RCC 7860 (cell line): ENCODE measurements at places on chromosomes 16 and 17.

DNA sequence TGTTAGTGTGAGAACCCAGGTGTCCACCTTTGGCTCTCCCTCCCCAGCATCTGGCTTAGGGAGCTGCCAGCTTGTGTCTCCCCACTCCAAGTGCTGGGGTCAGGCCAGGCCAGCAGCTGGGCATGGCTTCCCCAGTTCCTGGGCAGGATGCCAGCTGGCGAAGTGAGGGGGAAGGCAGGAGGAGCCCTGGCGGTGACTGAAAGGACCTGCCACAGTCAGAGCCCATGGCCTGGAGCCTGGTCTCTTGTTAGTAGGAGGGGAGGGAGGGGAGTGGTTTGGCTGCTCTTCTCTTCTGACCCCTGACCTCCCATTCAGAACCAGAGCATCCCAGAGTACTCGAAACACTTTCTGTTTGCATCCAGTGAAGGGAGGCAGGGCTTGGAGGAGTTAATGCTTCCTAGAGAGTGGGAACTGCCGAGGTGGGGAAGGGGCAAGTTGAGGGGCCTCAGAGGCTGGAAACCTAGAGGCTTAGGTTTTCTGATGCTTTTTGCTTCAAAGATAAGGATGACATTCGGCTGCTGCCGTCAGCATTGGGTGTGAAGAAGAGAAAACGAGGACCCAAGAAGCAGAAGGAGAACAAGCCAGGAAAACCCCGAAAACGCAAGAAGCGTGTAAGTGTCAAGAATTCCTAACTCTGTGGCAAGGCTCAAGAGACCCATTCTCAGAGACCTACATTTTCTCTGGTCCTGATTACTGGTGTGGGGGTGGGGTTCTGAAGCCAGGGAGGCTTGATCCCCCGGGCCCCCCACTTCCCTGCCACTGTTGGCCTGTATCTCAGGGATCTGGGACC is 772 bp downstream of the CHD3 start:
- DNase-seq, result peak; percentile 79

GRCh38 chr17:80365983-80366382 is 49.0 kb upstream of the ENDOV start:
- no peak for DNase-seq

- DNase-seq, result peak; percentile 41
Measured at GRCh38 chr16:1379304-1380076, 27.8 kb downstream of the GNPTG start.

GRCh38 chr16:2003827-2004641 is 5.6 kb downstream of the ZNF598 start:
- DNase-seq, result peak; percentile 72

GRCh38 chr16:31767267-31767666 is 106.3 kb upstream of the ZNF267 start:
- no peak for DNase-seq

GRCh38 chr16:73878611-73879010 is 418.0 kb upstream of the PSMD7 start:
- DNase-seq, result peak; percentile 62

DNA sequence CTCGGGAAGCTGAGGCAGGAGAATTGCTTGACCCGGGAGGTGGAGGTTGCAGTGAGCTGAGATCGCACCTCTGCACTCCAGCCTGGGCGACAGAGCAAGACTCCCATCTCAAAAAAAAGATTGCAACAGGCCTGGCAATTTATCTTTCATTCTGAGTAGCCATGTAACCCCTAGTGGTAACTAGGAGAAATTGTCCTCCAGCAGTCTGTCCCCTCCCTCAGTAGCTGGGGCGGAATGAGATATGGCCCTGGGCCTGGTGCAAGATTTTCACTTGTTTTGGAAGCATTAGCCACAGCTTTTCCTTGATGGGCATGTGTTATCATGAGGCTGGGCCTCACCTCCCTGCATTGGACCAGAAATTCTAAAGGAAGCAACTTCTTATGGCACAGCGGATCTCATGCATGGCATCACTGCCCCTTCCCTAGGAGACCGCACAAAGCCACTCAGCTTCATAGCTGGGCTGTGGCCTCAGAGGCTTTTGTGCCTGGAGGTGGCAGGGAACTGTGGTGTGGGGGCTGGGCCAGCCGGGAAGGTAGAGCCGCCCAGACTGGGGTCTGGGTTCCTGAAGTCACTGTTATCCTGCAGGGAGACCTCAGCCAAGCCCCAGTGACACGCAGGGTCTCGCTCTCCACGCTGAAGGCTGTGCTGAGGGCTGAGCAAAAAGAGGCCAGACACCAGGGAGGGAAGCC is 13.4 kb downstream of the NATD1 start:
- peak; percentile 13 for DNase-seq

DNA sequence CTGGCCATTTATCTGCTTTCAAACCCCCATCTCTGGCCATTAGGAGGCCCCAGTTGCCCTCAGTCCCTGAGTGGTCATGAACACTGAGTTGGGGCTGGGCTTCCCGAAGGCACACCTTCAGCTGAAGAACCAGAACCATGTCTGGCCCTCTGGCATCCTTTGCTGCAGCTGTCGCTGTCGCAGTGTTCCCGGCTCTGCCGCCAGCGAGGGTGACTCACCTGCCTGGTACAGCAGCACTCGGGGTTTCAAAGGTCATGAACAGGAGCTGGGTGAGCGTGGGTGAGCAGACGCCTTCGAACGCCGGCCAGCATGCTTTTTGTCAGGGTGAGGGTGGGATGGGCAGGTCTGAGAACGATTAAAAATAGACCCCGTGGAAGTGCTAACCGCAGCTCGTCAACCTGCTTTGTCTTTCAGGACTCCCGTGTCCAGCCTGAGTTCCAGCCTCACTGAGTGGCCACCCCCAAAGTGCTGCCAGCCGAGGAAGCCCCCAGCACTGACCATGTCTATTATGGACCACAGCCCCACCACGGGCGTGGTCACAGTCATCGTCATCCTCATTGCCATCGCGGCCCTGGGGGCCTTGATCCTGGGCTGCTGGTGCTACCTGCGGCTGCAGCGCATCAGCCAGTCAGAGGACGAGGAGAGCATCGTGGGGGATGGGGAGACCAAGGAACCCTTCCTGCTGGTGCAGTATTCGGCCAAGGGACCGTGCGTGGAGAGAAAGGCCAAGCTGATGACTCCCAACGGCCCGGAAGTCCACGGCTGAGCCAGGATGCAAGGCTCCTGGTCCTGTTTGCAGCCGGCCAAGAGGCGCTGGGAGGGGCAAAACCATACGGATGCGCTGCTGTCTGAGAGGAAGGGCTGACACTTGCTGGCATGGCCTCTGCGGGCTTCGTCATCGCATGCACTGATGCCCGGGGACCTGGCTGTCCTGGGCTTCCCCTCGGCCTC is 7.6 kb downstream of the SNN start:
- DNase-seq, result peak; percentile 67

- DNase-seq, result no peak
Measured at GRCh38 chr17:62090021-62090824, 25.1 kb upstream of the MED13 start.

DNA sequence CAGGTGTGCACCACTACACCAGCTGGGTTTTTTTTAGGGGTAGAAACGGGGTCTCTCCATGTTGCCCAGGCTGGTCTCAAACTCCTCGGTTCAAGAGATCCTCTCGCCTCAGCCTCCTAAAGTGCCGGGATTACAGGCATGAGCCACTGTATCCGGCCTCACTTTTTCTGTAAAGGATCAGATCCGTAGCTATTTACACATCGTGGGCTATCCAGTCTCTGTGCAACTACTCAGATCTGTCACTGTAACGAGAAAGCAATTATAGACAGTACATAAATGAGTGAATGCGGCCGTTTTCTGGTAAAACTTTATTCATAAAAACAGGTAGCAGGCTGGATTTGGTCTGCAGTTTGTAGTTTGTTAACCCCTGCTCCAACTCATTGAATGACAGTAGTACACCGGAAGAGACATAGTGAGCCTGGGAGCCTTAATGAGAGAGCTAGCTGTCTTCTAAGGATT is 44.5 kb downstream of the VMP1 start:
- no peak for DNase-seq

DNA sequence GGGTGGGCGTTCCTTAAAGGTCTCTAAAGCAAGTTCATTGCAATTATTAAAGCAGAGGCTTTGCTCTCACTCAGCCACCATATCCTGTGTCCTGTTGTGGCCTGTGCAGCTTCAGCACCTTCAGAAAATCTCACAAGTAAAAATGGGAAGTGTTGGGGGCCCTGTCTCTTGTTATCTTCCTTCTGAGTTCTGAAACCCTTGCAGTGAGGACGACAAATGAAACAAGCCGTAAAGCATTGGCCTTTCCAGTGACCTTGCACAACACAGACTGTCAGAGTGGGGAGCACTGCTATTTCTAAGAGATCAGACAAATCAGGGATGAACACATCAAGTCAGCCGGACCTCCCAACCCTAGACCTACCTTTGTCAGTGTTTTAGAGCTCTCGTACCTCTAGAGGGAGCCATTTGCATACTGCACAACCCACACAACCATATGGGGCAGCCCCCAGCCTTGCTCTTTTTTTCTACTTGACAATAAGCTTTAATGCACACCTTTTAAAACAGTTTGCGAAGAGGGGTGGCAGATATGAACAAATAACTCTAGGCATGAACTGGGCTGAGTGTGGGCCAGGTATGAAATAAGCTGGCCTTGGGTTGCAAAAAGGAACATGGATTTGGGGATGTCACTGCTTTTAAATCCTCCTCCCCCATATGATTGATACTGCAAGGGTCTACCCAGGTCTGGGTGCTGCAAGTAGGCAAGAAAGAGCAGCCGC is 89.8 kb downstream of the KATNIP start:
- peak; percentile 38 for DNase-seq

GRCh38 chr17:72122765-72123529 is 2.1 kb downstream of the SOX9 start:
- DNase-seq, result no peak

- DNase-seq, result no peak
Measured at GRCh38 chr17:17305281-17305801, 2.2 kb downstream of the NT5M start.

DNA sequence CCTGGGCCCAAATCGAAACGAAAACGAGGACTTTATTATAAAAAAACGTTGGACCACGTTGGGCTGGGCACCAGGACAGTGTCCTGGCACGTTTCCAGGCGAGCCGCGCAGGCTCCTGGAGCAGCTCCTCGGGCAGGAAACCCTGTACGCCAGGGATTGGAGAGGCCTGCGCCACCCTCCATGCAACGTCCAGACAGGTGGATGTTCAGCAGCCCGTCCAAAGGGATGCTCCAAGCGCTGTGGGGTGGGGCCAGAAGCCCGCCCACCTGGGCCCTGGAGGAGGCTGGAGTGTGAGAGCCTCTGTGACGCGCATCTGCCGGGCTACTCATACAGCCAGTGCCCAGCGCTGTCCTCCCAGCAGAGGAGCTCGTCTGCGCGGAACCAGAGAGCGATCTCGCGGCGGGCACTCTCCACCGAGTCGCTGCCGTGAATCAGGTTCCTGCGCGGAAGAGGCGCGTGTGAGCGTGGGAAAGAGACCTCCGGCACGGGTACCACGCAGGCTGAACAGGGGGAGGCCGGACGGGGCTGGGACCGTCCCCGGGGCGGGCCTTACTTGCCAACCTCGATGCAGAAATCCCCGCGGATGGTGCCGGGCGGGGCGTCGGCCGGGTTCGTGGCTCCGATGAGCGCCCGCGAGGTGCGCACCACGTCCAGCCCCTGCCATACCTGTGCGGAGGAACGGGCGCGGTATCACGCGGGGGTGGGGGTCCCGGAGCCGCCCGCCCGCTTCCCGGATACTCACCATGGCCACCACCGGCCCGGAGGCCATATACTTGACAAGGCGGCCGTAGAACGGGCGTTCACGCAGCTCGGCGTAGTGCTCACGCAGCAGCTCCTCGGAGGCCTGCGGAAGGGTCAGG is 785 bp downstream of the NME3 start:
- DNase-seq, result no peak

GRCh38 chr16:58299757-58300349 is 5.0 kb upstream of the PRSS54 start:
- DNase-seq, result no peak

DNA sequence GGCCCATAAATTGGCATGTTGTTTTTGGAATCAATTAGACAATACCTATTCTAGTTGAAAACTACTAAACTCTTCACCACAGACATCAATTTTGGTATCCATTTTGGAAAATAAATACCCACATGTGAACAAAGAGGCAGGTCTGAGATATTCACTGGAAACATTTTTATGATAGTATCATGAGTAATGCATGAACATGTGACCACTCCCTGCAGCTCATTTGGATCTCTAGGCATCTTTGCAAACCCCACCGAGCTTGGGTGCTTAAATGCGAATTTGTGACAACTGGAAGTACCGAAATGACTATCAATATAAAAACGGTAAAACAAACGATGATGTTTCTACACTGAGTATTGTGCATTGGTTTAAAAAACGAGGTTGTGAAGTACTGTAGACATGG is 285.2 kb downstream of the IRF8 start:
- no peak for DNase-seq

- no peak for DNase-seq
Measured at GRCh38 chr17:42078396-42079043, 19.8 kb downstream of the ZNF385C start.

DNA sequence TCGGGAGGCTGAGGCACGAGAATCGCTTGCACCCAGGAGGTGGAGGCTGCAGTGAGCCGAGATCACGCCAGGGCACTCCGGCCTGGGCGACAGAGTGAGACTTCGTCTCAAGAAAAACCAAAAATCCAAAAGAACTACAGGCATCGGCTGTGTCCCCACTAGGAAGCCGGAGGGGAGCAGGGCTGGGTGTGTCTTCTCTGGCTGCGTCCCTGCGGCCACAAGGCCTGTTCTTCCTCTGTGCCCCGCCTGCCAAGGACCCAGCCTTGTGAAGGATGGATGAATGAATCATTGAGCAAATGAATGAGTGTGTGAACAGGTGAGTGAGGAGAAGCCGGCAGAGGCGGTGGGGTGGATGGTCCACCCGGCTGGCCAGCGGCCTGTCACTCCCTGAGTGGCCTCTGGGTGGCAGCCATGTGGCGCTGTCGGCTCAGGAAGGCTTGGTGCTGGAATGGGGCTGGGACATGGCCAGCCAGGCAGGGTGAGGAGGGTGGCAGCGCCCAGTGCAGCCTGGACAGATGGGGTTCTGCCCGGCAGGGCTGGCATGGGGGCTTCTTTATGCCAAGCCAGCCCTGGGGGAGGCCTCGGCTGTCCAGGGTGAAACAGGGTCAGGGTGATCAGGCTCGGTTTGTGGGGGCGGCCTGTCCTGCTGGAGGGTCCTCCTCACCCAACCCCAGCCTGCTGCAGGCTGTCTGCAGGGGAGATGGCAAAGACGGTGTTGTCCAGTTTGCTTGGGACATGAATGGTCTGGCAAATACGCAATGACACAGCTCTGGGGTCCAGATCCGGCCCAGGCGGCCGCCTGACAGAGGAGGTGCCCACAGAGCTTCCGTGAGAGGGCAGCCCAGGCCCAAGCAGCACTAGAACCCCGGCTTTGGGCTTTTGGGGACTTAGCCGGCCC is 21.7 kb downstream of the SLC25A10 start:
- peak; percentile 65 for DNase-seq
